ENCODE measurements at places on chromosomes 6 and 20.

GRCh38 chr6:157281570-157281969 lies 41.7 kb downstream of the TMEM242 start:
- peak; percentile 43 for DNase-seq

DNA sequence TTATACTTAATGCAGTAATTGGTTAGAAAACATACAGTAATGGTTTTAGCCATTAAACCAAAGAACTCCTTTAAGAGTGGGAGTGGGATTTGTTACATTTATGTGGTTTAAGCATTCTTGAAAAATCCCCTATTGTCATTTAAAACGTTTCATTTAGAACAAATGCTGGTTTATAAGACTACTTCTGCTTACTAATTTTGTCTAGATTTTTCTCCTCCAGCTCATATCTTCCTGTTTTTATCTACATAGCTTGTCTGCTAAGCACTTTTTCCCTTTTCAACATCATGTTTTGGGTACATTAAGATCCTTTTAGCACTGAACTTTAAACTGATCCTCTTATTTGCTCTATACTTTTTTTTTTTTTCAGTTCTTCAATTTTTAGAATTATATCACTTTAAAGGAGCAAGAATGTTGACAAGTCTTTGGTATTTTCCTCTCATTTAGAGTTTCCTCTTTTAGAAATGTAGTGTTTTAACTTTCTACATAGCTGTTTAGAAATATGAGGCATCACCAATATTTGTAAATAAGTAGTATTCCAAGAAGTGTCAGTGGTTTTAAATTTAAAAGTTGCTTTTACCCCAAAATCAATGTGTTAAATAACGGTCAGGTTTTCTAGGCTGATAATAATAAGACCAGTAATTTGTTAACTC lies 80.9 kb downstream of the SESN1 start:
- no peak for DNase-seq

DNA sequence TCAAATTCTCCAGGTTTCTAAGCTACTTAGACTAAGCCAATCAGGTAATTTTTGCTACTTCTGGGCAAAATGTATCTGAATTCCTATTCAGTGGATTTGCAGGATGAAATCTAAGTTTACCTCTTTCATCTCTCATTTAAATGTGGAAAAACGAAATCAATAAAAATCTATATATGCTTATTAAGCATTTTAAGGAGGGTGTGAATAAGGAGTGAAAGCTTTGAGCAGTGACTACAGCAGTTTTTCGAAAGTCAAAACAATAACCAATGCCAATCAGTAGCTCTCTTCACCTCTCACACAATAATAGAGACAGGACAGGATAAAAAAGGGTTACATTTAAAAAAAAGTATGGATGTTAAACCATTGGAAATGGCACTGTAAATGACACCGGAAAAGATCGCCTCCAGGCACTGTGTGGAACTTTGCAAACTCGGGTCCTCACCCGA lies 476 bp upstream of the BCKDHB start:
- DNase-seq, result no peak

DNA sequence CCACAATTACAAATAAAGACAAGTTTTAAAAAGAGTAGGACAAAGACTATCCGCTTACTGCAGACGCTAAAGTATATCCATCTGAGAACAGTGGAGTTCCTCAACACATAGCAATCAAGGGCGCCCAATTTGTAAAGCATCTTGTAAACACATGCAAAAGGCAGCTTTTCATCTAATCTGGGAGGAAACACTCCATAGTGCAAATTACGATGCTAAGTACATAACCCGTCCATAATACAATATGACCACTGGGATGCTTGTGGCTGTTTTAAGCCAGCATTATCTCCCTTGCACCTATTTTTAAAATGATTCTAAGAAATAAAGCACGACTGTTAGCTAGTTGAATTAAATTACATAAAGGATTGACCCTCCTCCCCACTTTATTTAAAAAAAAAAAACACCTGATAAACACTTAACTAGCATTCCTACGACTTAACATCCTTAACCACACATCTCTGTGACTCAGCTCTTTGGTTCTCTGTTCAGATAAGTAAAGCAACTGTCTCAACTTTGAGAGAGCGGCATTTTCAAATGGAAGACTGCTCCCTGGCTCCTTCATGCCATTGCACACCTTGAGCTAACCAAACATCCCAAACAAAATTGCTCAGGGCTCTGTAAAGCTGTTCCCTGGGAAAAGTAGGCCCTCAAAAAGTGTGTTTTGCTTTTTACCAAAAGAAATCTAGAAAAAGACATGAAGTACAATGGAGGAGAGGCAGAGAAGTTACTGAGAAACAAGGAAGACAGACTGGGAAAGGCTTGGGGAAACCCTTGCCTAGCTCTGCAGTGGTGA lies 14.2 kb downstream of the SLC22A23 start:
- no peak for DNase-seq

- no peak for DNase-seq
Observed at GRCh38 chr6:55282115-55282514, 45.2 kb upstream of the GFRAL start.

DNA sequence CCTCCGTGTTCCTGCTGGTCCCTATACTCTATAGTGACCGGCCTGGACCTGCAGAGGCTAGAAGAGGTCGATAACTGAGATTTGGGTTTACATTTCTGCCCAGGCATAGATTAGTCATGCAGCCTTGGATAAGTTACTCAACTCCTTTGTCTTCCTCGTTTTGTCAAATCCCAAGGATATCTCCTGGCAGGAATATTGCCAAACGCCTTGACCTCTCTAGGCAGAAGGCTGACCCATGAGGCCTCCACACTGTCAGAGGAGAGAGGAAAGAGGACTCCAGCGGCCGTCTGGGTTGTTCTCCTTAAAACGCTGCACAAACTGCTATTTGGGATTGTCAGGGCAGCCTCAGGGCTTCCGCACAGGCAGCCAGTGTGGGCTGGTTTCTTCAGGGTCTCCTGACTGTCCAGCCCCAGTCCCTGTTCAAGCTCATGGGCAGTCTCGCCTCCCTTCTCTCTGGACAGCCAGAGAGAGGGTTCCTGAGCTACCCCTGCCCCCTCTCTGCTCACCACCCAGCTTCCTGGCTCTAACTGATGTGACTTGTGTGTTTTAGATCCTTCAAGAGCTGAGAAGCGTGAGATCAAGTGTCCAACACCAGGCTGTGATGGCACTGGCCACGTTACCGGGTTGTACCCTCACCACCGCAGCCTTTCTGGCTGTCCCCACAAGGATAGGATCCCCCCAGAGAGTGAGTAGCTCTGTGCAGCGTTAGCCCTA lies 44.7 kb upstream of the PCMTD2 start:
- DNase-seq, result no peak

- no peak for DNase-seq
Observed at GRCh38 chr20:53070706-53071392, 98.7 kb downstream of the TSHZ2 start.

- peak; percentile 60 for DNase-seq
Observed at GRCh38 chr6:132820629-132821381, 6.4 kb downstream of the RPS12 start.

- DNase-seq, result no peak
Observed at GRCh38 chr6:13528232-13528631, 40.8 kb upstream of the GFOD1 start.

All from activated CD8-positive, alpha-beta memory T cell treated with anti-CD3 and anti-CD28 coated beads, Interleukin-2, amount 50 U/mL, for 48 hours (primary cell).